Fibroblast of villous mesenchyme (primary cell): ENCODE measurements at places on chromosomes 4 and X.

DNA sequence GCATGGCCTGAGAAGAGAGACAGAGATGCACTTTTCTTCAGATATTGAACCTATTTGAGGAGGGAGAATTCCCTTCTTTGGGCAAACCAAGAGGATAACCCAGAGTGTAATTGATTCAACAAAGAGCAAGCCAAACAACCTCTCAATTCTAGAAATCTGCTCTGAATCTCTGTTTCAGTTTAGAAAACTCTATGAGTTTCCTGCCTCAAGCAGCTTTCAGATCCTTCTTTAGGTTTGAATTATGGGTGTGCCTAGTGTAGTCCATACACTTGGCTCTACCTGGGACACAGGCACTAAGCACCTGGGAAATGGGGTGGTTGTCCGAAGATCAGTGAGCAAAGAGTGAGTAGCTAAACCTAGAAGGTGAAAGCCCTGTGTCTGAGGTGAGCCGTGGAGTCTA lies 52.0 kb upstream of the MTMR8 start:
- DNase-seq: no peak

GRCh38 chr4:177485528-177485927 lies 43.3 kb upstream of the AGA start:
- no peak for DNase-seq

GRCh38 chr4:137389911-137390520 lies 142.3 kb downstream of the PCDH18 start:
- peak; percentile 31 for DNase-seq

DNA sequence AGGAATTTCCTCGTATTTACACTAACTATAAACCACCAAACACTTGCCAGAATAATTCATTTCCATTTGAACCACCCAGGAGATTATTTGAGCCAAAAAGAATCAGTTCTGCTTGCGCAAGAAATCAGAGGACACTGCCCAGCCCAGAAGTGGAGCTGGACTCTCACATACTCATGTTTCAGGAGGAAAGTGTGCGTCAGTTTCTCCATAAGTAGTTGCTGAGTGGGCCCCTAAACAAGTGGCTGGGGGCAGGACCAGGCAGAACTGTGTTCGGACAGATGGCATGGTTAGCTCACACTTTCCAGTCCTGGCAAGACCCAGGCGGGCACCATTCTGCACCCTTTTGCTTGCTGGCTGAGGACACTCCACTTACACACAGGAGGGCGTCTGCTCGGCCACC lies 38.8 kb downstream of the BTC start:
- peak; percentile 11 for DNase-seq

GRCh38 chr4:105129286-105130040 lies 17.2 kb upstream of the TET2 start:
- DNase-seq: peak; percentile 56

GRCh38 chr4:27059446-27059845 lies 198.8 kb downstream of the STIM2 start:
- no peak for DNase-seq

- no peak for DNase-seq
These were observed 10.0 kb downstream of the TNIP3 start for GRCh38 chr4:121154103-121154515.
